CD4-positive, alpha-beta T cell treated with Interleukin-12 subunit alpha and Interleukin-12 subunit beta, for 1 hour (primary cell): ENCODE measurements at places on chromosomes 5 and 9.

DNA sequence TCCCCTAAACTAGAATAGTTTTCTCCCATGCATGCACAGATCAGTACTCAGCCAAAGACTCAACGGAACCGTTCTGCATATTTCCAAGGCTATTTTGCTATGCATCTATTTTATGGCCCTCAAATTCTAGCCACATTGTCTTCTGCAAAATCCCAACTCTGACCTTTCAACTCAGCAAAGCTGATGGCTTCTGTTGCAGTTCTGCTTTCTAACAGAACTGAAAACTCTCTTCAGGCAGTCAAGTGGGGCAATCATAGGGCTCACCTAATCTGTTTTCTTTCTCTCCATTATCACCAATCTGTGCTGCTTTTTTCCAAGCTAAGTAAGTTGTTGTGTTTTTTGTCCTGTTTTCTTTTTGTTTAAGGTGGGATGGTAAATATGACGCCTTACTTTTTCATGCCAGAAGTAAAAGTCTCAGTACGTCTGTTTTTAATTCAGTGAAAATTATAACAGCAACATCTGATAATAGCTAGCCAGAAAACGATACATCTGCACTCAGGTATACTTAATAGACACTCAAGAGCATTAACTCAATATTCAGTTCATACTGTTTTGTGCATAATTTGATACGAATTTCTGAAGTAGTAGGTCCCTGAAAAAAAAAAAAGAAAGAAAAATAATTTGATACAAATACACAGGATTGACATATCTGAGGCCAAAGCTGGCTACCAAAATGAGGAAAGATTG is 454.3 kb downstream of the TLE1 start:
- DNase-seq, result no peak

DNA sequence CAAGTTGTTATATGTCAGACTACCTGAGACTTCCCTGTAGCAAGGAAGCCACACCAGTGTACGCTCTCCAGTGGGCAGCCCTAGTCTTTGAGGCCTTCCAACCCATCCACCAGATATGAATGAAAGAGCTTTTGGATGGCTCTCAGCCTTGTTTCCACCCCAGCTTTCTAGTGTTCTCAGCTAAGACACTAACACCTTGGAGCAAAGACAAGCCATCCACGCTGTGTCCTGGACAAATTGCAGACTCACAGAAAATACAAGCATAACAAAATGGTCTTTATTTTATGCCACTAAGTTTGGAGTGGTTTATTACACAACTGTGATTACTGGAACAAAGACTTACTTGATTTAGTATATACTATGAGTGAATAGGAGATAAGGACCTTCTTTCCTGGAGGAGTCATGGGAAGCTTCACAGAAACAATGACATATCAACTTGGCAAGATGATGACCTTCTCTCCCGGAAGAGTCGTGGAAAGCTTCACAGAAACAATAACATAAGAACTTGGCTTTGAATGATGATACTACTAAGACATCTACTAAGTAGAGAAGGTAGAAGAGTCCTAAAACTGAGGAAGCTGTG is 134.0 kb upstream of the VCAN start:
- DNase-seq, result no peak

DNA sequence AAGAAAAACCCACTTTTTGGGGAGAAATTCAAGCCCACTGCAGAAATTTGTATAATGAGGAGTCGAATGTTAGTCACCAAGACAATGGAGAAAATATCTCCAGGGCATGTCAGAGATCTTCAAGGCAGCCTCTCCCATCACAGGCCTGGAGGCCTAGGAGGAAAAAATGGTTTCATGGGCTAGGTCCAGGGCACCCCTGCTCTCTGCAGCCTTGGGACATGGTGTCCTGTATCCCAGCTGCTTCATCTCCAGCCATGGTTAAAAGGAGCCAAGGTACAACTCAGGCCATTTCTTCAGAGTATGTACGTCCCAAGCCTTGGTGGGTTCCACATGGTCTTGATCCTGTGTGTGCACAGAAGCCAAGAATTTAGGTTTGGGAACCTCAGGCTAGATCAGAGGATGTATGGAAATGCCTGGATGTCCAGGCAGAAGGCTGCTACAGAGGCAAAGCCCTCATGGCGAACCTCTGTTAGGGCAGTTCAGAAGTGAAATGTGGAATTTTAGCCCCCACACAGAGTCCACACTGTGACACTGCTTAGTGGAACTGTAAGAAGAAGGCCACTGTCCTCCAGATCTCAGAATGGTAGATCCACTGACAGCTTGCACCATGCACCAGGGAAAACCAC is 561.4 kb downstream of the ISL1 start:
- DNase-seq, result no peak

GRCh38 chr9:94921092-94921471 is 194.6 kb downstream of the AOPEP start:
- no peak for DNase-seq

- no peak for DNase-seq
These were observed 260.7 kb upstream of the KCNN2 start for GRCh38 chr5:114101153-114101552.

- no peak for DNase-seq
These were observed 24.5 kb upstream of the DUSP1 start for GRCh38 chr5:172795318-172795977.

- no peak for DNase-seq
These were observed 186.1 kb downstream of the GNA14 start for GRCh38 chr9:77462066-77462465.

DNA sequence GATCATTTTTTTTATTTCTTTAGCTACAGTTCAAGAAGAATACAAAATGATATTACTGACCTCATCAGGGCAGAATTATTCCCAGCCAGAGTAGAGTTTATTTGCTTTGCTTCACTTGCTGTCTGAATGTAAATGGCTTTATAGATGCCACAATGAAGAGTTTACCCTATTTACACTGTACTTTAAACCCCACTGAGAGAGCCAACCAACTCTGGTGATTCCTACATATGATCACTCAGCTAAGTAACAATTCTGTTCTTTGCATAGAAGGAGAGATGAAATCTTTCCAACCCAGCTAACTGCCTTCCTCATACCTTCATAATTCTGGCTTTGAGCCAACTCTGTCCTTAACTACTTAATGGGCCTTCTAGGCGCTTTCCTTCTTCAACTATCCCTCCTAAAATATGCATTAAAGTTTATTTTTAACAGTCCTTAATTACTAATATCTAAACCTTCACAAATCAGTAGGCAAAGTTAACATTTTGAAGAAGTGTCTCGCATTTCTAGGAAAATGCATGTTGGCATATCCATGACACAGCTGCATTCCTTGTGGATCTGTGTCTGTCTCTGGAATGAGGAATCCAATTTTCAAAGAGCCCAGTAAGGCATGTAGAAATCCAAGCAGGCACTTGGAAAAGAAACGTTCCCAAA is 284.8 kb upstream of the GRAMD2B start:
- no peak for DNase-seq

DNA sequence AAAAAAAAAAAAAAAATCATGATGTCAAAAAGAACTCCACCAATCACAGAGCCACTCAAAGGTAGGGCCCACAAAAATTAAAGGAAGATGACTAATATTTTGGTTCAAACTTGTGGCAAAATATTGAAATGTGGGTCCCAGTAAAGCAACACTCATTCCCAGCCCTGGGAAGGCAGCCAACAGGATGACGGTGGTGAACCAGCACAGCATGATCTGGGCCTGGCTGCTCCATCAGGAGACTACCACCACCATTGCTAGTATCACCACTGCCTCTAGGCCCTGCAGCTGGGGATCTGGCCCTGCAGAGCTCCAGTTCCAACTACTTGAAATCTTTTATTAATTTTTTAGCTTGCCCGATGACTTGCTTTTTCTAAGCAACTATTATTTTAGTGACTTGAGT is 206.8 kb upstream of the ITGA1 start:
- no peak for DNase-seq

DNA sequence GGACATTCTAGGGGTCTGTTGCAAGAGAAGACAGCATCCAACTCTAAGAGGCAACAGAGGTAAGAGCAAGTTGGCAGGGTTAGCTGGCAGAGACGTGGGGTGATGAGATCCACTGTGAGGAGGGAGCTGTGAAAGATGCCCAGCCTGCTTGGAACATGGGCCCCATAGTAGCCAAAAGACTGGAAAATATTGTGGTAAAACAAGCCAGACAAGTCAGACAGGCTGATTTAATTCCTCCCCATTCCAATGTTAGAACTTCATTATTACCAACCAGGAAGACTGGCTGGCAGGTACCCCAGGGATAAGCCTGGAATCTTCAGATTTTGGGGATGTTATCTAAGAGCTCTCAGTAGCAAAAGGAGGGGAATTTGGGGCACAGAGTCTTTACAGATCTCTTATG is 181.3 kb downstream of the SEC61B start:
- DNase-seq, result no peak

- DNase-seq, result no peak
These were observed 24.7 kb upstream of the SPATA31E1 start for GRCh38 chr9:87857948-87858335.

- DNase-seq, result no peak
These were observed 4.0 kb upstream of the TOR1B start for GRCh38 chr9:129798973-129799372.

- no peak for DNase-seq
These were observed 36.4 kb downstream of the DAPK1 start for GRCh38 chr9:87534036-87534435.

- no peak for DNase-seq
These were observed 1429.3 kb downstream of the EFNA5 start for GRCh38 chr5:106241409-106241808.

GRCh38 chr5:68592351-68592750 is 376.8 kb downstream of the PIK3R1 start:
- no peak for DNase-seq

- DNase-seq, result no peak
These were observed 121.7 kb downstream of the FOCAD start for GRCh38 chr9:20805766-20806165.

- no peak for DNase-seq
These were observed 18.0 kb upstream of the VLDLR start for GRCh38 chr9:2603621-2604020.

DNA sequence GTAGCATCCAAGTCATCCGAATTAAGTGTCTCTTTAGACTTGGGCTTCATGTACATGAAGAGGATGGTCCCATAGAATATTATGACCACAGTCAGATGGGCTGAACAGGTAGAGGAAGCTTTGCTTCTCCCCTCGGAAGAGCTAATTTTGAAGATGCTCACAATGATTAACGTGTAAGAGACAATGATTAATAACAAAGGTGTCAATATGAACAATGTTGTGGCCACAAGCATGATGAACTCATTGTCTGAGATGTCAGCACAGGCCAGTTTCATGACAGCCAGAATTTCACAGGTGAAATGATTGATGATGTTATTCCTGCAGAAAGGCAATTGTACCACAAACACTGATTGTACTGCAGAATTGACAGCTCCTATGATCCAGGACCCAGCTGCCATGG is 626 bp downstream of the OR13C2 start:
- DNase-seq, result no peak

DNA sequence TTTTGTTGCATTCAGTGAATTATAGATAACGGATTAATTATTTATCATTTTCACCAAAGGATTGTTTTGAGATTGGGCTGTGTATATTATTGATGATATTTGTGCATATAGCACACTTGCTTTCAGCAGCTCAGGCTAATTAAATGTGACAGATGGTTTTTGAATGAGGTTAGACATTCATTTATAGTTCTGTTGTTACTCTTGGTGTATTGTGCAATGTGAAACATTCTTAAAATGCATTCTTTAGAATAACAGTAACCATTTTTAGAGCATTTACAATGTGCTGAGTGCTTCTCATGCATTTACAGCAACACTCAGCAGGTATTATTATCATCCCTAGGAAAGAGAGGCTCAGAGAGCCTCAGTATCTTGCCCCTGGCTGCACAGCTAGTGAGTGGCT is 23.8 kb downstream of the NANS start:
- no peak for DNase-seq
